ENCODE measurements at places on chromosomes 1 and 21.

DNA sequence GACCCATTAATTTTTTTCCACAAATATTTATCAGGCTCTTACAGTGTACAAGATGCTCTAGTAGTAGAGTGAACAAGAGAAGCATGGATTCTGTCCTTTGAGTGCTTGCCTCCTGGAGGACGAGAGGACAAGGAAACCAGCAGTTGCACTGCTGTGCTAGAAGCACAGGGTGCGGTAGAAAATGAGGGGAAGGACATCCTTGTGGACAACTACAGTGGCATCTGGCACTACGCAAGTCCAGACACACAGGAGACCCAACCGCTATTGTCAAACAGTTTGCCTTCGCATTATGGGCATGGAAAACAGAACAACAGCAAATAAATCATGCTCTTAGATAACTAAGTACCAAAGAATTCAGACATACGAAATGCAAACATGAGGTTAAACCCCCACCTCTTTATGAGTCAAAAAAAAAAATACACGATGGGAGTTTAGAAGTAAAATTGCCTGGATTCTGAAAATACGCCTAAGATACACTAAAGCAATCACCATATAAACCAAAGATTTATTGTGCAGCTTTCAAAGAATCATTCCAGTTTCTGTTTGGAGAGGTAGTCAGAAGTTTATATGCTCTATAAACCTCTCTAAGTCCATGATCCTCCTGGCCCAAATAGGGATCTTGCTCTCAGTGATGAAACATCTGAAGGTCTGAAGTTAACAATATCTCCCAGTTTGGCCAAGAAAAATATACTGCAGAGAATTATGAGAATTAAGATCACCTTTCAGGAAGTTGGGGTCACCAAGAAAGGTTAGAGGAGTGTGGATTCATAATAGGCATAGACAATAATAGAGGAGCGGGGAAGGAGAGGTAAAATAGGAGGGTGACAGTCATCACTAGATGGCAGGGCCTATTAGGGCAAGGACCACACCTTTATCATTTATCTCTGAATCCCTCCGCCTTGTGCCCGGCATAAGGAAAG is 307.8 kb downstream of the NFIA start:
- no peak for DNase-seq

GRCh38 chr1:223515421-223515820 is 122.2 kb downstream of the CCDC185 start:
- DNase-seq, result no peak

- DNase-seq, result no peak
Observed at GRCh38 chr1:113972954-113973353, 6.3 kb upstream of the OLFML3 start.

DNA sequence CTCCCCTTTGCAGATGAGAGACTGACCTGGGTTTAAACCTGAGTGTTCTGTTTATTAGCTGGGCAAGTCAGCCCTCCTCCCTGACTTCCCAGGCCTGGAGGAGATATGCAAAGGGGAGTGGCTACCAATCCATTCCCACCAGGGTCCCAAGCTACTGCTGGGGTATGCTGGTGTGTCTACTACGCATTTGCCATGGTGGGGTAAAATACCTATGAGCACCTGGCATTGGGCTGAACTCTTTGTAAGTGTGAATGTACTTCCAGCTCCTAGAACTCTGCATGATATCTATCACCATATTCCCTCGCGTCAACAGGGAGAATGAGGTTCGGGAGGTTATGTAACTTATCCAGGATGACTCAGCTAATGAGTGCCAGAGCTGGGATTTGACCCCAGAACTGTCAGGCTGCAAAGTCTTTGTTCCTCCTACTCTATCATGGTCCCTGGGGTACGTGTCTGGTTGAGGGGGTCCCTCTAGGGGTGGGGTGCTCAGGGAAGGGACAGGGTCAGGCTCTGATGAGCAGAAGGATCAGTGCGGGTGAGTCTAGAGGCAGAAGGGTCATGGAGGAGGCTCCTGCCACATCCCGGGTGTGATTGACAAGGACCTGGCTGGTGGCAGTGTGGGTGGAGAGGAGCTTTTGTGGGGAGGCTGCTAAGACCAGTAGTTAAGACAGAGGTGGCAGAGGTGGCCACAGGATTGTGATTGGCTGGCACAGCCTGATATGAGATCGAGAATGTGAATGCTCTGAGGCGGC is 16.7 kb downstream of the AMPD2 start:
- DNase-seq, result peak; percentile 23

GRCh38 chr1:213057264-213058059 is 6.4 kb downstream of the RPS6KC1 start:
- DNase-seq, result no peak

GRCh38 chr1:94757931-94758330 is 62.2 kb upstream of the SLC44A3 start:
- DNase-seq, result no peak

DNA sequence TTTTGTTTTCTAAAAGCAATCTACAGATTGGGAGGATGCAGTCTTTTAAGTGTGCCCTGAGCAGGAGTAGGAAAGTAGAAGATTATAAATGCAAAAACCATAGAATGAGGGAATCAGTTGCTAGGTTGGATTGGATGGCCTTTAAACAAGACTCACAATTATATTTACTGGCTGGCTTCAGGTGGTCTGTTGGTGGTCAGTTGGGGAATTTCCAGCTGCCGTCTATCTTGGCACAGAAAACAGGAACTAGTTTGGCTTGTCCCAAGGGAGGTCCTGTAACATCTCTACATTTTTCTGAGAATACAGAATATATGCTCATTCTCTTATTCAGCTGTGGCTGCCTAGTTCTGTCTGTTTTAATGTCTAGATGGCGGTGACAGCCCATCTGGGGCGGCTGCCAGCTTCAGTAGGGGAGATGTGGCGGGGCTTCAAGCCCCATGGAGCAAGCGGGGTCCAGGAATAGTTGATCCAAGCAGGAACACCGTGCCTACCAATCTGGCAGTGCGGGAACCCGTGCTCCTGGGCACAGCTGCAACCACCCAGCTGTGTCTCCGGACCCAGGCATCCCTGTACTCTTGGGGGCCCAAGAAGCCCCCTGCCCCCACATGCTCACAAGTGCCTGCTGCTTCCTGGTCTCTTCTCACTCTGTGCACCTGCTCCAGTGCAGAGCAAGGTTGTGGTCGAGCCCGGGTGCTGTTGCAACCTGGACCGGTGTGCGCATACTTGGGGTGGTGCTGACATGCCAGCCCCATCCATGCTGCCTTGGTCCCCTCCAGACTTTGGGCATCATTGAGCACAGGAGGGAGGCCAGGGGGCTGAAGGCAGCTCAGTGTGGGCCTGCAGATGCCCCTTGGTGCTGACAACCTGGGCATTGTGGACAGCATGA is 1182.6 kb downstream of the AMY1C start:
- no peak for DNase-seq

DNA sequence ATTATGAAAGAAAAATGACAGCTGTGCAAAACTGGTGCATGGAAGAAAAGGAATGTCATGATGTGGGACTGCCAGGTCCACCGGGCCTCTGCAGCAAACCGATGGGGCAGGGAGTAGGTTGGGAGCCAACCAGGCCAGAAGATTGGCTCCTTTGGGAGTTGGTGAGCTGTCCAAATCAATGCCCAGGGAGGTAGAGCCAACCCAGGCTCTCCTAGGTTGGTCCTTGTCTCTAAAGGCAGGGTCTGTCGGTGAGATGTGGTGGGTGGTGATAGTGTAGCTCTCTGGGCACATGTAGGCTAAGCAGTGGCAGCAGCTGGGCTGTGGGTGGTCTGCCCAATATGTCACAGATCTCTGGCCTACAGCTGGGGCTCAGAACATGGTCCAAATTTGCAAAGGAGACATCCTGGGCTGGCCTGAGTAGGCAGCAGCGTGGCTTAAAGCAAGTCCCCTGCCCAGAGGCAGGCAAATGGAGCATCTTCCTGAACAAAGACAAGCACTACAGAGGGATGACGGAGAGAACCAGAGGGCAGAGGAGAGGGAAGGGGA is 61.2 kb upstream of the PRDX6 start:
- DNase-seq, result no peak

DNA sequence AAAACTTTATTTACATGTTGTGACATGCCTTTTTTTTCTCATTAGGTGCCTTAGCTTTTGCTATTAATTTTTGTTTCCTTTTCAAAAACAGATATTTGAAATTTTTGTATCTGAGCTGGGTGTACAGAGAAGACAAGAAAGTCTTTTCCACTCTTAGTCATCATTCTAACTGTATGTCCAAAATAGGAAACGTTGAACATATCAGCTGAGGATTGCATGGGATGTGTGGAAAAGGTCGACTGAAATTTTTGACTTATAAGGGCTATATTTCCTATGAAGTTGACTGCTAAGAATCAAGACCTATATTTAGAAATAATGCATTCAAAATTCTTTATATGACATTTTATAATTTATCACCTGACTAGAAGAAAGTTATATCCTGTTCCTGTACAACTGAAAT is 270.0 kb upstream of the ZRANB2 start:
- no peak for DNase-seq

DNA sequence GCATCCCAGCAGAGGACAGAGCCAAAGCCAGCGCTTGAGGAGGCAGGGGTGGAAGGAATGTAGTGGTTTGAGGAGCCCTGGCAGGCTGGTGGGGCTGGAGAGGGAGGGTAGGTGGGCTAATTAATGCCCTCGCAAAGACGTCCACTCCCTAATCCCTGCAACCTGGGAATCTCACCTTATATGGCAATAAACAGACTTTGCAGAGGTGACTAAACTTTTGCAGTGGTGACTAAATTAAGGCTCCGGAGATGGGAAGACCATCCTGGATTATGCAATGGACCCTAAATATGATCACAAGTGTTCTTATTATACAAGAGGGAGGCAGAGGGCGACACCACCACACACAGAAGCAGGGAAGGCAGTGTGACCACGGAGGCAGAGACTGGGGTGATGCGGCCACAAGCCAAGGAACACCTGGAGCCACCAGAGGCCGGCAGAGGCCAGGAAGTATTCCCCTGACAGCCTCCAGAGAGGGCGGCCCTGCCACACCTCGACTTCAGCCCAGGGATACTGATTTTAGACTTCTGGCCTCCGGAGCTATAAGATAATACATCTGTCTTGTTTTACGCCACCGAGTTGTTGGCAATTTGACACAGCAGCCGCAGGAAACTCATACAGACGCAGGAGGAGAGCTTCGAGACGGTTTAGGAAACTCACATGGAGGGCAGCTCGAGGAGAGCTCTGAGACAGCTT is 23.1 kb upstream of the NPPB start:
- DNase-seq, result no peak

DNA sequence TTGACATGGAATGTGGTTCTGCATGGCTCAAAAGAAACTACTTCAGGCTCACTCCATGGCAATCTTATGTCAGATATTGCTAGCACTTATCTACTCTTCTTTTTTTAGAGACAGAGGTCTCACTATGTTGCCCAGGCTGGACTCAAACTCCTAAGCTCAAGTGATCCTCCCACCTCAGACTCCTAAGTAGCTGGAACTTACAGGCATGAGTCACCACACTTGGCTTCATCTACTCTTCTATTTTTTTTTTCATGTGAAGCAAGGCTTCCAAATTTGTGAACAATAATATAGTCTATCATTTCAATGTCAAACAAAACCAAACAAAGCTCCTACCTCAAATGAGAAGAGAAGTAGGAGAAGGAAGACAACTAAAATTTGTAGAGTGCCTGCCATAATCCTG is 7.5 kb upstream of the PSEN2 start:
- DNase-seq, result peak; percentile 12

DNA sequence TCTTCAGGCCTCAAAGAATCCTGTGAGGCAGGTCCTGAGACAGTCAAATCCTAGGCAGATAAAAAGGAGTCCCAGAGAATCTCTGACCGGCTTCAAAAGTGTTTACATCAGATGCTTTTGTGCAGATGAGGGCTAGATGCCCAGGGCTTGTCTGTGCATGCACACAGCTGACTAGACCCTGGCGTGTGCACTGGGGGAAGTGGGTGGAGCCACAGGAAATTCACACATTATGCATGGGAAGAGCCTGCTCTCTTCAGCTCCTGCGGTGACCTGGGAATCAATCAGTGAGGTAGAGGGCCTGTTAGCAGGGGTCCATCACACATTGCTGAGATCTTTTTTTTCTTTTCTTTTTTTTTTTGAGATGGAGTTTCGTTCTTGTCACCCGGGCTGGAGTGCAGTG is 36.6 kb upstream of the NHLH2 start:
- no peak for DNase-seq

- DNase-seq, result no peak
Observed at GRCh38 chr1:62318320-62318755, 896 bp downstream of the KANK4 start.

DNA sequence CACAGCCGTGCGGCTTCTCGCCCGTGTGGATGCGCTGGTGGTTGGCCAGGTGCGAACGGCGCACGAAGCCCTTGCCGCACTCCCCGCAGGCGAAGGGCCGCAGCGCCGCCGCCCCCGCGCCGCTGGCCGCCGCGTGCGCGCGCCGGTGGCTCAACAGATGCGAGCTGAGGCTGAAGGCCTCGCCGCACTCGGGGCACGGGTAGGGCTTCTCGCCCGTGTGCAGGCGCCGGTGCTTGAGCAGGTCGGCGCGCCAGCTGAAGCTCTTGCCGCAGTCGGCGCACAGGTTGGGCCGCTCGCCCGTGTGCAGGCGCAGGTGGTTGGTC is 24.9 kb downstream of the ZNF697 start:
- DNase-seq, result no peak

DNA sequence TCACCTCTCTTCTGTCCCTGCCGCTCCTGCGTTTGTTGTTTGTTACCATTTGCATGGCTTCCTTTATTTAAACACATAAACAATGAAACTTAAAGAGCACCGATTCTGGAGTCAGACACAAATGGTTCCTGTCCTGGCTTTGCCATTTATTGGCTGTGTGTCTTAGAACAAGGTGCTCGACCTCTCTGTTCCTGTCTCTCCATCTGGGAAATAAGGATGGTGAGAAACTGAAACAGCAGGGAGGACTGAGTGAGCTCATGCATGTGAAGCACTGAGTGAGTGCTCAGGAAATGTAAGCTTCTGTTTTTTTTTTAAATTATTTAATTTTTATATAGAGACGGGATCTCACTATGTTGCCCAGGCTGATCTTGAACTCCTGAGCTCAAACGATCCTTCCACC is 148.2 kb upstream of the WNT4 start:
- DNase-seq, result no peak

GRCh38 chr1:212514056-212514614 is 81.4 kb downstream of the NENF start:
- DNase-seq, result peak; percentile 97

DNA sequence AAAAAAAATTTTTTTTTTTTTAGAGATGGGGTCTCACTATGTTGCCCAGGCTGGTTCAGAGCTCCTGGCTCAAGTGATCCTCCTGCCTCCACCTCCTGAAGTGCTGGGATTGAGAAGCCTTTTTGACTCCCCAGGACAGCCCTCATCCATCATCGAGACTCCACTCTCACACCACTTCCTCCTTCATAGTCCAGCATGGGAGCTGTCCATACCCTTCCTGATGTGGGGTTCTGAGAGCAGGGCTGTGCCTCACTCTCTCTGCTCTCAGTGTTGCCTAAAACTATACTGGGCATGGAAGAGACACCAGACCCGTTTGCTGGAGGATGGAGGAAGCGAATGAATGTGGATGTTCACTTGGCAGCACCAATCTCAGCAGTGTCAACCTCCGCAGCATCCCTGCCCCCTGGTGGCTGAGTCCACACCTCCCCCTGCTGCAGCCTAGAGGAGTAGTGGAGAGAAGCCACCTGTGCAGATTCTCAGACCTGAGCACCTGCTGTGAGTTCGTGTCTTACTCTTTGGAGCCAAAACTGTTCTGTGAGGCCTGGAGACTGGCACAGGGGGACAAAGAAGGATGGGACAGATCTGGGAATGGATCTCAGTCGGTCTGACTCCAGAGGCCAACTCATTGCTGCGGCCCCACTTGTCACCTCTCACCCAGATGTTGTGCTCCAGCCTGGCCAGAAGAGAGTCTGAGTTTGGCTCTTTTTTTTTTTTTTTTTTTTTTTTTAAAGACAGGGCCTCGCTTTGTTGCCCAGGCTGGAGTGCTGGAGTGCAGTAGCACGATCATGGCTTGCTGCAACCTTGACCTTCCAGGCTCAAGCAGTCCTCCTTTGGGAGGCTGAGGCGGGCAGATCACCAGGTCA is 17.7 kb downstream of the TINAGL1 start:
- peak; percentile 95 for DNase-seq

All from DMS53 (cell line).